Breast epithelium (tissue), 4 donors: ENCODE measurements at places on chromosomes 16 and 17. TPM values are rescaled to one million over a fixed set of nuclear protein-coding genes. Genes with fewer than 3 reads are reported as not detected.

DNA sequence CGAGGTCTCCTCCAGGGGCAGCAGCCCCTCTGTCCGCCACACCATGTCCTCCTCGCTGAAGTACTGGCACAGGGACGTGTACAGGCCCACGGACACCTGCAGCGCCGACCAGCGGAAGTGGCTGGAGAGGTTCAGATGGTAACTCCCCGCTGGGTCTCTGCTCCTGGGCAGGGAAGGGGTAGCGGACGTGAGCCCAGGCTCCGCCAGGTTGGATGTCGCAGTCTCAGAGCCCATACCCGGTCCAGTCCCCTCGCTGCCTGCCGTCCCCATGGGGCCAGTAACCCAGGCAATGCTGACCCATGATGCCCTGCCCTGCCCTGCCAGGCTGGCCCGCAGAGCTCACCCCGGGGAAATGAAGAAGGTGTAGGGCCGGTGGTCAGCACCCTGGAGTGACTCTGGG lies 33.2 kb downstream of the PKD1 start:
- no peak for DNase-seq

- DNase-seq: no peak
Measured at GRCh38 chr17:68029512-68030215, 5.9 kb upstream of the KPNA2 start.

DNA sequence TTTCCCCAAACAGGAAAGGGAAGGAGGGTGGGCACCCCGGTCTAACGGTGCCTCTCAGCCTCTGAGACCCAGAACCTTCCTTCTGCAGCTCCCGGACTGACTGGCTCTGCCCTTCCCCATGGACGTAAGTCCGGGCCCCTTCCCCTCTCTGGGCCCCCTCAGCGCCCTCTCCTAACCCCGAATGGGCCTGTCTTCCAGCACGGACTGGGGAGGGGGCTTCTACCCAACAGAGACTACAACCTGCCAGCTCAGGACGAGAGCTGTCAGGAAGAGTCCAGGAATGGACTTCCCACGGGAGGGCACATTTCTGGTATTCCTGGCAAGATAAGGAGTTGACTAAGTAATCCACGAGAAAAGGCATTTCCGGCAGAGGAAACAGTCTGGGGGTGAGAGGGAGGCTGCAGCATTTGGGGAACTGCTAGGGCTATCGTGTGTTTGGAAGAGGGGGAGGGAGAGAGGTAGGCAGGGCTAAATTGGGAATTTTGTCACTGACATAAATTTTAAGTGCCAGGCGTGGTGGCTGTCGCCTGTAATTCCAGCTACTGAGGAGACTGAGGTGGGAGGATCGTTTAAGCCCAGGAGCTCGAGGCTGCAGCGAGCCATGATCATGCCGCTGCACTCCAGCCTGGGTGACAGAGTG lies 12.1 kb upstream of the ALDOA start:
- DNase-seq: no peak

DNA sequence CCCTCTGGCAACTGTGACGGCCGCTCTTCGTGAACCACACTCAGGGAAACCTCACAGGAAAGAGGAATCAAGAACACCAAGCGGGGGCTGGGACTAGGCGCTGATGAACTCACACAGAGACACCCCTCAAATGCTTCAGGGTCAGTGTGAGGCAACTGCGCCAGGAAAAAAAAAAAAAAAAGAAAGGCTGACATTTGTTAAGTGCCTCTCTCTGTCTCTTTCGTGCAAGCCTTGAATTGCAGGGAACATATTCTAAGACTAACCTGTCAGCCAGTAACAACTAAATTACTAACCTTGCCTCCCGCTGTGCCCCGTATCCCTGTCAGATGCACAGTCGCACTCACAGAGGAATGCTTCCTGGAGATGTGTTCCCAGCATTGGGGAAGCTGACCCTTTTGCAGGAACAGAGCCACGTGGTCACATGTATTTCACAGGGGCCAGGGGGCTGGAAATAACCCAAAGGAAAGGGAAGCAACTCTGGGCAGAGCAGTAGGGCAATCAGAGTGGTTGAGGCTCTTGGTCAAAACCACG lies 247.8 kb downstream of the XYLT1 start:
- no peak for DNase-seq

- DNase-seq: no peak
Measured at GRCh38 chr17:62727916-62728672, 80.0 kb downstream of the MARCHF10 start.

PHOSPHO1 gene
- not detected for total RNA-seq

ALKBH5 gene
- total RNA-seq: 82.3 TPM
